NCI-H1436 (cell line): ENCODE measurements at places on chromosomes 3 and 15.

GRCh38 chr15:31461375-31461774, 134.7 kb downstream of the KLF13 start:
- DNase-seq = no peak

- no peak for DNase-seq
Observed at GRCh38 chr15:88649753-88650551, 11.1 kb downstream of the ISG20 start.

- DNase-seq = no peak
Observed at GRCh38 chr15:74170071-74170844, 3.3 kb upstream of the ISLR start.

DNA sequence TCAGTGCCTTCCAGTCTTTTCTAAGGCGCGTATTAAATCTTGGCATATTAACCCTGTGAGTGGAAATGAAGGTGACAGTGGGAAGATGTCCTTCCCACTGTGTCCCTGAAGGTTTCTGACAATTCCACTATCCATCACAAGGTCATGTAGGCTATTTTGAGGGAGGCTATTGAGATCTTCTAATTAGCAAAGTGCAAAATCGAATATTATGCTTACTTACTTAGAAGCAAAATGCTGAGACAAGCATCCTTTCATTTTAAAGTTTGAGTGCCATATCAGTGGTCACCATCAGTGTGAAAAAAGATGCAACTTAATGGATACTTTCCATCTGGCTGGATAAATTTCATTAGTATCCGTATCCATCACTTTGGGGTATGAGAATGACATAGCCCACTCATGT, 77.6 kb downstream of the COL6A5 start:
- DNase-seq = no peak

DNA sequence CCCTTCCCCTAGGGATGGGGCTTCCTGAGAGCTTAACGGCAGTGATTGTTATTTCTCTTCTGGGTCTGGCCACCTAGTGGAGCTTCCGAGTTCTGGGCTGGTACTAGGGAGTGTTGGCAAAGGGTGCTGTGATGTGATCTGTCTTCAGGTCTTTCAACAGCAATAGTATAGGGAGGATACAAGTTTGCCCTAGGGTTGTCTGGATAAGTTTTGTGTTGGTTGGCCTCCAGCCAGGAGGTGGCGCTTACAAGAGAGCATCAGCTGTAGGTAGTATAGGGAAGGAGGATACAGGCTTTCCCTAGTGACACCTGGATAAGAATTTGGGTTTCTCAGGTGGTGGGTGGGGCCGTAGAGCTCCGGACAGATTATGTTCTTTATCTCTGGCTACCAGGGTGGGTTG, 19.2 kb upstream of the CPOX start:
- DNase-seq = no peak
